Amniotic stem cell (primary cell): ENCODE measurements at places on chromosomes 2 and 18.

DNA sequence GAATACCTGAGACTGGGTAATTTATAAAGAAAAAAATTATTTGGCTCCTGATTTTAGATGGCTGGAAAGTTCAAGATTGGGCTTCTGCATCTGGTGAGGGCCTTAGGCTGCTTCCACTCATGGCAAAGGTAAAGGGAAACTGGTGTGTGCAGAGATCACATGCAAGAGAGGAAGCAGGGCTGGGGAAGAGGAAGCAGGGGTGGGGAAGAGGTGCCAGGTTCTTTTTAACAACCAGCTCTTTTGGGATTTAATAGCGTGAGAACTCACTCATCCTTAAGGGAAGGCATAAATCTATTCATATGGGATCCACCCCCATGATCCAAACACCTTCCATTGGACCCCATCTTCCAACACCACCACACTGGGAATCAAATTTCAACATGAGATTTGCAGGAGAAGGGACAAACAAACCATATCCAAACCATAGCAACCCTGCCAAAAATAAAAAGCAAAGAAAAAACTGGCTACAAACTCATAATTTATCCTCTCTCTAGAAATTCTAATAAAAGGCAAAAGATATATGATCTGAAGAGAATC, 30.4 kb downstream of the PRKRA start:
- DNase-seq = no peak

GRCh38 chr2:179446476-179447141, 182.0 kb upstream of the SESTD1 start:
- no peak for DNase-seq

DNA sequence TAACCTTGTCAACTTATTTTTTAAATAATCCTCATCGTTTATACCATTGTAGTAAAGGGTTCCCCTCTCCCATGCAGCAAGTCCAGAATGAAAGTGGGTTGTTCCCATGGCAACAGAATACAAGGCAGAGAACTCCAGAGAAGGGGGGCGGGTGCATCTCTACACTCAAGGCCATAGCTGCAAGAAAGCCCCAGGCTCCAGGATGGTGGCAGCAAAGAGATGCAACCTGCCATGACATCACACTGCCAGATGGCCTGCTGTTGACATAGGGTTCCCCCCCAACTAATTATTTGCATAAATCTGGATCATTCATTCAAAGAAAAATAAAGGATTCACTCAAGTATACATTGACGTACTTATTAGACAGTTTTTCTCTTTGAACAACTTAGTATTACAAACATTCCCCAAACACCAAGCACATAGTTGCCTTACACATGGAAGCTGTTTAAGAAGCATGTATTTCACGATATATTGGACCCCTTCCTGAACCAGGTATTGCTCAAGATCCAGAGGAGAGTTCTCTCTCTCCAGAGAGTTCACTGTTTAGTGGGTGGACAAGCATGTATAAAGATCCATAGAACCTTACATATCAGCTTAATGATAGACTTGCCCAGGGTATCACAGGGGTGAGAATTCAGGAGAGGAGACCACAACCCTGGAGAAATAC, 87.4 kb upstream of the KLF7 start:
- DNase-seq = no peak

DNA sequence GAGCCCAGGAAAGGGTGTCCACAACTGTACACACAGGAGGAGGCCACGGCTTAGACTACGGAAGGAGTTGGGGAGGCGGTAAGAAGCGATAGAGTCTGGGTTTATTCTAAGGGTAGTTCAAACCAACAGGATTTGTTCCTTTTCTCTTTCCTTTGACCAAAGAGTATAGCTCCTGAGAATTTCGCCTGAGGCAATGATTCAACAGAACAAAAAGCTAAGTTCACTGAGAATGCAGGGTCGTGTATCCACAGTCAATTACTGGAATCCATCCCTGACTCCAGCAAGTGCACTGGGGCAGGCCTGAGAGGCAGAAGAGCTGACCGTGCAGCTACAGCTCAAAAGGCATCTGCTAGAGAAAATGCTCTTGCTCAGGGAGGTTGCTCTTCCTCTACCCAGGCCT, 140.9 kb downstream of the TFCP2L1 start:
- DNase-seq = no peak
